T-helper 22 cell (primary cell): ENCODE measurements at places on chromosomes 6 and 20.

DNA sequence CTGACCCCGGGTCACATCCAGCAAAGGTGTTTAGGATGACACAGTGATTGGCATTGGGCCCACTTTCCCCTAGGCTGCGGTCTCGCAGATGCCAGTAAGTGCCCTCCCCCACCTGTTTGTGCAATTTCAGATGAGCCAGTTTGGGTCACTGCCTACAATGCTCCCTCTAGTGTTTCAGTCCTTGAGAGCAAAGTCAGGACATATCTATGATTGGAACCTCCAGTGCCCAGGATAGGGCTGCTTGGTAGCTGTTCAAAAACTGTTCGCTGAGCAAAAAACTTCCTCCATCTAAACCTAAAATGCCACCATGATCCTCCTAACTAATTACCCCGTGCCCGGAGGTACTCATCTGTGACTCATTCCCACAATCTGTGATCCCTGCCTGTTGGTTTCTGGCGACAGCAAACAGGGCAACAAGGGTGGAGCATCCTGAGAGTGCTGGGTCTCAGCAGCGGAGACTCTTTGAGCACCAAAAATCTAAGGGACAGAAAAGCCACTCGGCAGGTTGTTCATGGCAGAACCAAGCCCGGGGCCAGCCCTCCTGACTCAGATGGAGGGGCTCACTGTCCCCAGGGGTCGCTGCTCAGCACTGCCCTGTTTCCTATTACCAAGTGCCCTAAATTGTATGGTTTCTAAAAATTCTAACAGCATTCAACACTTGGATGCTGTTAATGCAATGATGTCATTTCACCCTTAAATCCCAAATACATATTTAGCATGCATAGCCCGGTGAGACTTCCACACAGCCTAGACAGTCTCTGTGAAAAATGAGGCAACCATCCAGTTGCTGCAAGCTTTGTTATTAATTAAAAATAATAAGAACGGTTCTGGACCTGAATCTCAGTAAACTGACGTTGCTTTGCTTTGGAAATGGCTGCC, 5.0 kb downstream of the VSX1 start:
- DNase-seq: no peak

DNA sequence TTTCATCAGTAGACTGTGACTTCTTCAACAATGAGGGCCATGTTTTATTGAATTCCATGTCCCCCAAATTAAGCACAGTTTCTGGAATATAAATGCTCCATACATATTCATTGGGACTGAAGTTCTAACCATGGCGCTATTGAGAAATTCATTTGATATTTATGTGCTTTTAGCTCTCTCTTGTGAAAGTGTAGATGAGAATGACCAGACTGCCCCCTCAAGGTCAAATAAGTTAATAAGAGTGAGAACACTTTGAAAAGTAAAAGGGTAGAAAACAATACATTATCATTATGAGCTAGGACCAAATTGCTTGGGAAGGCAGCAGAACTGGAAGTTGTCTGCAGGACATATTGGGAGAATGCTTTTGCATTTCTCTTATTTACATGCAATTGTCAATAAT, 597.9 kb downstream of the EPM2A start:
- no peak for DNase-seq

- no peak for DNase-seq
Measured at GRCh38 chr6:139600343-139600742, 225.9 kb upstream of the CITED2 start.

- DNase-seq: no peak
Measured at GRCh38 chr6:79755967-79756366, 124.8 kb downstream of the SH3BGRL2 start.

DNA sequence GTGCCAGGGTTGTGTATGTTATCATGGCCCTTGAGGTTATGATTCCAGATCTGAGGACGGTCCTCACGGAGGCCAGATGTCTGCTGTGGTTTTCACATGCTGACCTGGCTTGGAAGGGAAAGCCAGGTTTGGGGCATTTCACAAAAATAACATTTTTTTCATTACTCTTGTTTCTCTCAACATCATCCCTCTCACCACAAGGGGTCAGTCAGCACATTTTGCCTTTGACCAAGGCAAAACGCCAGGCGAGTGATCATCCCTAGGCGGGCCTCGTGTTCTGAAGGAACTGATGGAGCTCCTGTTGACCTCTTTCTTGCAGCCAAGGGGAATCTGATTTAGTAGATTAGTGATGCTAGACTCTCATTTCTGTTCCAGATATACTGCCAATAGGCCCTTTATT, 133.5 kb downstream of the TBC1D7 start:
- DNase-seq: no peak

DNA sequence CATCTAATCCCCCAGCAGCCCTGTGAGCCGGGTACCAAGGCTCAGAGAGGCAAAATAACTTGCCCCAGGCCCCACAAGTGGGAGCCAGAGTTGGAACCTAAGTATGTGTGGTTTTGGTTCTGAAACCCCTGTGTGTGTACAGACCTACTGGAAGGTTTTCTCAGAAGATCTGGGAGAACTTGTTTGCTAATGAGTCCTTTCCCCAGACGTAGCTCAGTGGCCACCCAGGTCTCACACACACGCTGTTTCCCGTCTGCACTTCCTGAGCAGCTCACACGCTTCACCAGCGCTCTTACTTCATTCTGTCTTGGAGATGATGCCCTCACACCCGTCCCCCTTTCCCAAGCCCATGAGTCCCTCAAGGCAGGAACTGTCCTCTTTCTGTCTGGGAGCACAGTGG, 8.2 kb downstream of the CCN5 start:
- DNase-seq: no peak
